Bone marrow (tissue), 2 donors: ENCODE measurements at places on chromosomes 13 and 19.

DNA sequence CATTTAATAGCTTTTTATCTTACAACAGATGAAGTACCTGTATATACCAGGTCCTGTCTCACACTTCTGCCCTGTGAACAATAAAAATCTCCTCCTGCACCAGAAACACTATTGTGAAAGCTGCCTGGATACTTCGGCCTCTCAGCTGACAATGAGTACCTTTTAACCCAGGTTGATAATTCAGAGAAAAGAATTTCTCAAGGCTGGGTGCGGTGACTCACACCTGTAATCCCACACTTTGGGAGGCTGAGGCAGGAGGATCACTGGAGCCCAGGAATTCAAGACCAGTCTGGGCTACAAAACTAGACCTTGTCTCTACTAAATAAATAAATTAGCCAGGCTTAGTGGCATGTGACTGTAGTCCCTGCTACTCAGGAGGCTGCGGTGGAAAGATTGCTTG lies 65.3 kb upstream of the TM9SF2 start:
- DNase-seq = no peak

DNA sequence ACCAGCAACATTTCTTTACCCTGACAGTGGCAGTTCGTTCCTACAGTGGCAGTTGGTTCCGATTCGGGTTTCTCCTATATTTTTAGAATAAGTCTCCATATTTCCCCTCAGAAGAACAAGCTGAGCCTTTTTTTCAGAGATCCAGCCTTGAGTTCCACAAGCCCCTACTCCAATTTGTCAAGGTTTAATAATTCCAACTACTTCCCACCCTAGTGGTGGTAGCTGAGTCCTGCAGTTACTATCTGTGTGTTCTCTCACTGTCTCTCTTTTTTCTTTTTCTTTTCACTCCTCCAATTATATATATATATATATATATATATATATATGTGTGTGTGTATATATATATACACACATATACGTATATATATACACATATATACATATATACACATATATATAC lies 1347.3 kb downstream of the PCDH9 start:
- DNase-seq = no peak

DNA sequence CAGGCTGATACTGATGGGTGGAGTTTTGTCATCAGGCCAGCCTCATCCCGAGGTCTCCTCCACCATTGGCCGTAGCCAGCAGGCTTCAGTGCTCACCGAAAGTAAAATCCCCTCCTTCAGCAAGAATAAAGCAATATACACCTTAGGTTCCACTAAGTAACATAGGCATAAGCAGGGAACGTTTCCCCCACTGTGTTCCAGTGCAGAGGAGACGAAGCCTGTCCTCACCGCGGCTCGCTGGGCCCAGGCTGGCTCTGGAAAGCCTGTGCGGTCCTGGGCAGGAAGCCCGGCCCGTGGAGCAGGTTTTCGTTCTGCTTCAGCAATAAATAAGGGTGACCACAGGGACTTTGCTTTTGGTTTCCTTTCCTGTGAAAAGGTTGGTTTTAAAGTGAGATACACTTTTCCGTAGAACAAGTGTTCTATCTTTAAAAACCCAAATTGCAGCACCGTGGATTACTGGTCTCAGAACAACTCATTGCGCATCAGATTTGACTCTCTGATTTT lies 16.3 kb upstream of the TEX29 start:
- no peak for DNase-seq

DNA sequence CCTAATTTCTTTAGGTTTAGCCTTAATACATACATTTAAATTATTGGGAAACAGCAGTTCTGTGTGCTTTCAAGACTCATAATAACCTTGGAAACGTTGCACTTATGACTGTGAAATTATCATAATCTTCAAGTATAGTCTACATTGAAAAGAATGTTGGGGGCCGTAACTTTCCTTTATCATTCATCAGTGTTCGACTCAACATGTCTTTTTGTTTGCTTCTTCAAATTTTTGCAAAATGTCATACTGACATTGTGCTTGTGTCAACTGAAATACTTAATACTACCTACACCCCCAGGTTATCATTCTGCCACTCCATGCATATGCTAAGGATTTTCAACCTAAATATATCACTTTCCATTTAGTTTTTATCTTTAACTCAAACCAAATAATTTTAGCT lies 1562.9 kb downstream of the OLFM4 start:
- no peak for DNase-seq

DNA sequence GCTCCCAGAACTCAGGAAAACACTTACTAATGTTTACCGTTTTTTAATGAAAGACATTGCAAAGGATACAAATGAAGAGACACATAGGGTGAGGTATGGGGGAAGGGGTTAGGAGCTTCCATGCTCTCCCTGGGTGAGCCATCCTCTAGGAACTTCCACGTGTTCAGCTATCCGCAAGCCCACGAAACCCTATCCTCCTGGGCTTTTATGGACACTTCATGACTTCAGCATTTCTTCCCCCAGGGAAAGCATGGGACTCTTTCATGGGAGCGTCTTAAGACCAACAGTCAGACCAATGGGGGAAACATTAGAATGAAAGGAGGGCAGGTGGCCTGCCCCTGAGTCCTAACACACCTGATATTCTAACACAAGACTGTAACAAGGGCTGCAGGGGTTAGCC lies 6.6 kb upstream of the ESD start:
- DNase-seq = no peak

DNA sequence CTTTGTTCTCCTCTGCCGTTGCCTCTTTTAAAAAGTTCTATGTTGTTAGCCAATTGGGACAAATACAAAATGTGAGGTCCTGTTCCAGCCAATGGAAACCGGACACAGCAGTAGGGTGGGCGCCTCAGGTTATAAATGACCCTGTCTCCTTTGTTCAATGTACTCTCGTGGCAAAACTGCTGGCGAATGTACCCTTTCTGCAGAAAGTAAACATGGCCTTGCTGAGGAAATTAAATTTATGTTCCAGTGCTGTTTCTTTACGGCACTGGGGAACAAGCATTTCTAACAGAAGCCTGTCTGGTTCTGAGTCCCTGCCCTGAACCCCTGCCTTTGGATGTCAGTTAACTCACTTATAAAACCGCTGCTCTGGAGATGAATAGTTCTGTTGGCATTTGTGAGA lies 140.7 kb downstream of the PCCA start:
- DNase-seq = no peak

GRCh38 chr19:23972161-23972560 lies 57.5 kb downstream of the ZNF726 start:
- no peak for DNase-seq

GRCh38 chr13:36815062-36815461 lies 4.0 kb upstream of the RFXAP start:
- DNase-seq = no peak

DNA sequence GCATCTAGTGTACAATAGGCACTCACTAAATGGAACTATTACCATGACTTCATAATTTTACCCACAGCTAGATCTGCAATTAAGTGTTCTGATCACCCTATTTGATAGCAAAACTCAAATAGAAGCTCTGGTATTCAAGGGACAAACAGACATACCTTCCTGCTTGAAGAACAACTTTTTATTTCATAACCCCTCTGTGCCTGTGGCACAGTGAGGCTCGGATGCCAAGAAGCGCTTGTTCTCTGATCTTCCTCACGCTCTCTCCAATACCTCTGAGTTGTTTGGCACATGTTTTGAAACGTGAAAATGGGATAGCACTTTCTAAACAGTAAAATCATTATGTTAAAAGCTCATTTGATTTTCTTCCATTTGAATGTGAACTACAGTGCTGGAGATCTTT lies 232.0 kb downstream of the KLF5 start:
- no peak for DNase-seq

GRCh38 chr19:38657633-38658222 lies 10.3 kb downstream of the ACTN4 start:
- no peak for DNase-seq

DNA sequence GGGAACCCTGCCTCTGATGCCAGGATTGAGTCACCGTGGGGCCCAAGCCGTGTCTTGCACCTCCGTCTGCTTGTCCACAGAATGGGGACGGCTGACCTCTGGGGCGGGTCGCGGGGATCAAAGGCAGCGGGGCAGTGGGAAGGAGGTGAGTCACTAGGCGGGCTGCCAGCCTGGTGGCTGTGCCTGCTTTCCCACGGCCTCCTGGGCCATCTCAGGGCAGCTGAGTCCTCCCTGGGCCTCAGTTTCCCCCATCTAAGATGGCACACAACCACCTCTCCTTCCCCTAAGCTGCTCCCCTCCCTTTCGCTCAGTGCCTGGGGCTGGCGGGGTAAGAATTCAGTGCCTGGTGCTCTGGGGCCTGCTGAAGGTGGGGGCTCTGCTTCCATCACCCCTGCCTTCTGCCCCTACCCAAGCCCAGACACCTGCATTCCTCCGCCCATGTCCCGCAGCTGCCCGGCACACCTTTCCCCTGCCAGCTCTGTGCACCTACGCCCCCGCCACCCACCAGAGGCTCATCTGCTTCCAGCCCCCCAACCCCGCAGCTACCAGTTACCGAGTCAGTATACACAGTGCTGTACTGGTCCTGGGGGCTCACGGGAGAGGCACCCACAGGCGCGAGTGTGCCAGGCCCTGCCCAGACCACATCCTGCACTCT lies 3.5 kb downstream of the MKNK2 start:
- no peak for DNase-seq

DNA sequence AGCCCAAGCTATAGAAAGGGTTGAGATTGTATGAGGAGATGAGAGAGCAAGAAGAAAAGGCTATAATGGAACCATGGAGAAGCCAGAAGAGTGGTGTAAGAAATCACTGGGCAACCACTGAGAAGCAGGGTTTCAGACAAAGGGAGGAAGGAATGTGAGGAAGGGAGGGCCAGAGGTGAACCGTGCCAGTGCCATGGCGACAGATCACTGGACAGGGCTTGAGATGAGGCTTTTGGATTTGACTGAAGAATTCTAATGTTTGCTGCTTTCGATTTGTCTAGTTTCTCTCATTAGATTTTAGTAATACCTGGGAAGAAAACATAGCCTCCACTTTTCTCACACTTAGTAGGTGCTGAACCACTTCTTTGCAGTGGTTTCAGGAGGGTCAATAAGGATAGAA lies 6.3 kb upstream of the GPR183 start:
- DNase-seq = no peak

DNA sequence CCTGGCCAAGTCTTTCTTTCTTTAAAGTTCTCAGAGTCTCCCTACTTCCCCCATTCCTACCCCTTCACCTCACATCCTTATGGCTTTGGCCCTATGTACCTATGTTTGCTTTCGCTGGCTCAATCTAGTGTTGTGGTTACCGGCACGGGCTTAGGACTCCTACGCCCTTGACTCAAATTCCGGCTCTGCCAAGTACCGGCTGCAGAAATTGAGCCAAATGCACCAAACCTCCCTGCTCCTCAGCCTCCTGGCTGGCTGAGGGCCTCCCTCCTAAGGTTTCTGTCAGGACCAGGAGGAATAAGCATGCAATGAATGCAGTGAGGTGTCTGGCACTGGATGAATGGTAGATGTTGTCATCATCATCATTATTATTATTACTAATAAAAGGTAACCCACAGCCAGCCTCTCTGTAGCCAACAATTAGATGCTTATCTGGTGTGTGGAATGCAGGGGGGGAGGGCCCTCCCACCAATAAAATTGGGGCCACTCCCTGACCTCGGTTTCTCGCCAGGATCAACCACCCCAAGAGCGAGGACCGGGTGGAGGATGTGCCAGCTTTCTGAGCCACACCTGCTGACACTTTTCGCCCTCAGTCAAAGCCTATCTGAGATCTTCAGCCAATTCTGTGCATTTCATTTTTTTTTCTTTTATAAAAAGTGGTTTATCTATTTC lies 20.7 kb downstream of the KLK5 start:
- DNase-seq = no peak

DNA sequence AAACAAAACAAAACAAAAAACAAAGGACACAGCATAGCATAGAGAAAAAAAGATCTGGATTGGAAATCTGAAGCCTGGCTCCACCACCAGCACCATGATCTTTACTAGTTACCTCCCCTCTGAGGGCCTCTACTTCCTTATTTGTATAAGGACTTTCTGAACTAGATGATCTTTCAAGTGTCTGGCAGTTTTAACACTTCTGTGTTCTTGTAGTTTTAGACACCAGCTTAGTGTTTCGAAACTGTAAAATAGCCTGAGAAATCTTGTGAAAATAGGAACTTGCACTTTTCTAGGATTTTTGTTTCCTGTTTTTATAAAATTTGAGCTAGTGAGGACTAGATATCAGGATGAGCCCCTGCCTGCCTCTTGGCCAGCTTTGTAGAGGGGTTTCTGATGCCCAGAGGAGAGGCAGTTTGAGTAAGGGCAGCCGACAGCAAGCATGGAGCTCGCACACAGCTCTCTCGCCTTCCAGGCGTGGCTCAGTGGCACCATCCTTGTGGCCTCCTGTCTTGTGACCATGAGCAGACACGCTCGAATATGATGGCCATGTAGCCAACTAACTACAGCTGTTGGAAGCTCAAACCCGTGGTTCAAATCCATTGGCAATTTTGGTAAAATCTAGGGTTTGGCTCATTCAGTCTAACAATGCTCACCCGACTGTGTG lies 319.0 kb downstream of the KCNRG start:
- peak; percentile 17 for DNase-seq

- DNase-seq = no peak
Observed at GRCh38 chr13:41520660-41521630, 63.6 kb downstream of the RGCC start.

DNA sequence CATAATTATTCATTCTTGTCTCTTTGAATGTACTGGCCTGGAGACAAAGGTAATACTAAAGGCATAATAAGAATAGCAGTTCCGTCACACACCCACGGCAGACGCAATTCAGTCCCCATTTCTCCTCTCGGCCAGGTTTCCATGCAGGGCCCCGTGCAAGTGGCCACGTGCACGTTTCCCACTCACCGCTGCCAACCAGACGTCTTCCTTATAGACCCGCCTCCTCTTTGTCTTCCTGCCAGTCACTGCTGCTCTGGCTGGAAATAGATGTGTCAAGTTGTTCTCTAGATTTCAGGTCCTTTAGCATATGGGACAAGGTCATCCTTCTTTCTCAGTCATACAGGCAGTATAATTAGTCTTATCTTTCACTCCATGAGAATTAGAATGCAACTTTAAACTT lies 204.3 kb downstream of the SUCLA2 start:
- no peak for DNase-seq

DNA sequence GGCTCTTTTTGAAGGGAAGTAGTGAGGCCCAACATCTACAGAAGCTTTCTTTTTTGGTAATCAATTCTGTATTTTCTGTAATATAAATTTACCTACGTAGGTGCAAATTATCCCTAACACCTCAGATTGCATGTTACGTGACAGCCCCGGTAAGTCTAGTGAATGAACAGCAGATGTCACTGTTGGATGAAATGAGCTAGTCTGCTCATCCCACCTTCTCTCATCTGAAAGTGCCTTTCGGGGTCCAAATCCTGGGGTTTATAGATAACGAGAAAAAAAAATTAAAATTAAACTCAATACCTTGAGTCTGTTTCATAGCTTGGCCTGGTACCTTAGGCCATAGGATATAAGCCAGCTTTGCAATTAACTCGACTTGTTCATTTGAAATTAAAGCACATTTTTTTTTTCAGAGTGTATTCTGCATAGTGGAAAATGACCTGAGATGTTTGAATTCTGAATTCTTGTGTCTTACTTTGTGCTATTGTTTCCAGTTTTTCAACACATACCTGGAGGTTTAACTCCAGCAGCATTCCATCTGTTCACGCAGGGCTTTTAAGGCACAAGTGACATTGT lies 548.2 kb downstream of the GPC5 start:
- no peak for DNase-seq
